ENCODE measurements at places on chromosomes 1 and 21.

DNA sequence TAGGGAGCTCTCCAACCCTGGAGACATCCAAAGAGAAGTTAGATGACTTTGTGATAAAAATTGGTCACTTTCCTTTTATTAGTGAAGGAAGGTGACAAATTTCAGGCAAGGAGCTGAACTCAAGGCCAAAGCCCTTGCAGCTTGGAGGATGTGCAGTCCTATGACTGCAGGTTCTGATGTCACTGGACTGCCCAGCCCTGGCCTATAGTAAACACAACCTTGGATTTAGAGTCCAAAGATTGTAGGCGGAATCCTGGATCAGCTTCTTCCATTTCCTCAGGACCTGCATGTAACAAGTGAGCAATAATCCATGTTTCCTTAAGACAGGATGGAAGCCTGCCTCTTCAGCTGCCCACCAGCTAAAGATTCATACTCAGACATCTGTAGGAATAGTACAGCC lies 169.3 kb upstream of the ZC3H12A start:
- no peak for DNase-seq

DNA sequence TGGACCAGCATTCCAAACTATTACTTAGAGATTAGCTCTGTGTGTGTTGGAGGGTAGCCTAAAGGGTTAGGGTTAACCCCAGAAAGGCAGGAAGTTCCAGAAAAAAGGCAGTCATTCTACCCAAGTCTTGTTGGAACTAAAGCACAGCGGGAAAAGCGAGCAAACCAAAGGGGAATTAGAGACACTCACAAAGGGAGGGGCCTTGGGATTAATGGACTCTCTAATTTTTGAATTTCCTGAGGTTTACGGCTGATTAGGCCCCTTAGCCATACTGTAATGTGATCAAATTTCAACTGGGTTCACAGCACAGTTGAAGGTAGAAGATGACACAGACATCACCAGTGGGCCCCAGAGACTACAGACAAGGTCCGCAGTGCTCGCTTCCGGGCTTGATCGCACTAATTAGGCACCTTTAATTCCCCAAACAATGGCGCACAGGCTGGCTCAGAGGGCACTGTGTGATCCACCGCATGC lies 28.3 kb downstream of the CAPZB start:
- DNase-seq: no peak

- DNase-seq: peak; percentile 81
Measured at GRCh38 chr1:53025034-53025768, 36.8 kb upstream of the PODN start.

- DNase-seq: peak; percentile 34
Measured at GRCh38 chr1:184881941-184882913, 92.1 kb downstream of the NIBAN1 start.

DNA sequence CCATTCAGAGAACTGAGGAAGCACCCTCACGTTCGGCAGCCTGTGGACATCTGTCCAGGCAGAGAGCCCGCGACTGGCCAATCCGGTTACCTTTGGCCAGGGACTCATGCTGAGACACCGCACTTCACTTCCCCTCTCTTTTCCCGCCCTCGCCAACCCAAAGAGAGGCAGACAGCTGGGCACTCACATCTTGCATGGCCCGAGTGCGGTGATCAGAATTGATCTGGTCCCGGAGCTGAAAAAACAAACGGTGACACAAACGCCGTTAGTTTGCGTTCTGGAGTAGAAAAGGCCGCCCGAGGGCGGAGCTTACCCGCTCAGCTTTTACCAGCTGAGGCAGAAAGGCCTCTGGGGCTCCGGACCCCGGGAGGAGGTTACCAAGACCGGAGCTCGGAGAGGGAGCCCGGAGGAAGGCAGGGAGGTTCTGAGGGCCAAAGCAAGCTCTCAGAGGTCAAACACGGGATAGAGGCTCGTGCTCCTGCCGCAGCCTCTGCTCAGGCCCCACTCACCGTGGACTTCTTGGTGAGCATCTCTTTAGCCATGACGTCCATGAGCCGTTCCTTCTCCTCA lies 376 bp downstream of the SF3A3 start:
- peak; percentile 48 for DNase-seq

GRCh38 chr1:100879422-100879821 lies 15.2 kb downstream of the EXTL2 start:
- no peak for DNase-seq

DNA sequence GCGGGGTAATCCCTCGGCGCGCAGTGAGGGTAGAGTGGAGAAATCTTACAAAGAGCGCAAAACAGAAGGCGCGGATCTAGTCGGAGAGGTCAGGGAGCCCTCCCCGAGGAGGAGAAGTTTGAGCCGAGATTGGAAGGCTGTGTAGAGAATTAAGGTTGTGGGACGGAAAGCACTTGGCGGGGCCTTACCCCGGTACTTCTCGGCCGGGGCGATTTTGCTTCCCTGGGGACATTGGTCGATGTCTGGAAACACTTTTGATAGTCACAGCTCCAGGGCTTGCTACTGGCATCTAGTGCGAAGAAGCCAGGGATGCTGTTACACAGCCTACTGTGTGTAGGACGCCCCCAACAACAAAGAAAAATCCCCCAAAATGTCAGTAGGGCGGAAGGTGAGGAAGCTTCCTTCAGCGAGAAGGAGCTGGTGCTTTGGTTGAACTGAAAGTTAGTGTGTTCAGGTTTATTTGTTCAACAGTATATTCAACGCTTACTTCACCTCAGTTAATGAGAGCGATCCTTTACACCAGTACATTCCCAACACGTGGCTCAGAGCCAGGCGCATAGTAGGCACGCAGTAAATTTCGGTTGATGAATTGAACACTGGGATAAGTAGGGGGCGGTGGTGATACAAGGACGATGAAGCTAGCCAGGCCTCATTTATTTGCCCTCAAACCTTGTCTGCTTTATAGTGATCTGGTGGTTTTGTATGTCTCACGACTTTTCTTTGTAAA lies 807 bp downstream of the CEP85 start:
- DNase-seq: peak; percentile 10

- DNase-seq: no peak
Measured at GRCh38 chr1:185404291-185404690, 87.2 kb upstream of the IVNS1ABP start.

DNA sequence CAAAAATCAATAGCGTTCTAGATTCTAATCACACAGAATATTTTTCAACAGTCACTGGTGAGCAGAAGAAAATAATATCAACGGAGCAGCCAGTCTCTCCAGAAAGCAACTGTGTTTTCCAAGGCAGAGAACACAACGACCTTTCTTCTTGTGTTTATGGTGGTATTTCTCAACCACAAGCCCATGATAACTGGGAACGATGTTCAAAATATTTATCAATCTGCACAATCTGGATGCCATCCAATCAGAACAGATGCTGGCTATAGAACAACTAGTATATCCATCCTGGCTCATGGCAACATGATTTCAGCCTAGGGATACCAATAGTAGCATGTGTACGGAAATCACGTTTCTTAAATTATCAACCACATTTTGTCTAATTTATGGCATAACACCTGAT lies 162.7 kb upstream of the RUNX1 start:
- no peak for DNase-seq

DNA sequence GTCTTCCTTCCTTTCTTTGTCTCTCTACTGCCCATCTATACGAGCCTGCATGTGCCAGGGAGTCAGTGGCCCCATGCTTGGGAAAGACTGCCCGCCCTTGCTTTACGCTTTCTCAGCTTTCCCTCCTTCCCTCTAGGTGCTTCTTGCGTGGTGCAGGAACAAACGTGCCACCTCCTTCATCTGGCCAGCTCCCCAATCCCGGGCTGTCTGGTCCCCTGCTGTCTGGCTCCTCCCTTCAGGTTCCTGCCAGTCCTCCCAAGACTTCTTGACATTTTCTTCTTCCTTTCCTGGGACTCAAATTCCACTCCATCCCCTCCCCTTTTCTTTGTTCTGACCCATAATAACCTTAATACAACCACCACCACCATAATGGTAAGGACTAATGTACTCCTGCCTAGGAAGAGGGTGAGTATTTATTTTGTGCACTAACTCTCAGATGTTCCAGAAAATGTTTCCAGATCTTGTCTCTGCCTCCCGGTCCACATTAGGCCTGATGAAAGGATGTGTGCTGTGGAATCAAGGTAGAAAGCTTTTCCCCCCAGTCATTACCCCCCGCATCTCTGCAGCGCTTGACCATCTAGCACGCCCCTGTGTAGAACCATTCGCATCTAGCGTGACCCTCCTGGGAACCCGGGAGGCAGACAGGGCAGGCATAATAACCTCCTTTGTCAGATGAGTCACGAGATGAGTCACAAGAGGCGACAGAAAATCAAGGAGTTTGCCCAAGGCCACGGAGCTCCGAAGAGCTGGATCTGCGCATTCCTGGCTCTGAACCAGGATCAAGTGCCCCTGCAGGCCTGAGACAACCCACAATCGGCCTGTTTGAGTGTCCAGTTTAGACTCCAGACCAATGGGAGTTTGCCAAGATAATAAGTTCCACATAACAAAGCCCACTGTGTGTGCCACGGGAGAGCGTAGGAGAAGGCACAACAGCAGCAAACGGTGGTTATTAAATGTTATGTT lies 60.1 kb upstream of the NEK2 start:
- DNase-seq: no peak

GRCh38 chr1:119565131-119565772 lies 58.2 kb downstream of the HSD3B1 start:
- DNase-seq: peak; percentile 63

DNA sequence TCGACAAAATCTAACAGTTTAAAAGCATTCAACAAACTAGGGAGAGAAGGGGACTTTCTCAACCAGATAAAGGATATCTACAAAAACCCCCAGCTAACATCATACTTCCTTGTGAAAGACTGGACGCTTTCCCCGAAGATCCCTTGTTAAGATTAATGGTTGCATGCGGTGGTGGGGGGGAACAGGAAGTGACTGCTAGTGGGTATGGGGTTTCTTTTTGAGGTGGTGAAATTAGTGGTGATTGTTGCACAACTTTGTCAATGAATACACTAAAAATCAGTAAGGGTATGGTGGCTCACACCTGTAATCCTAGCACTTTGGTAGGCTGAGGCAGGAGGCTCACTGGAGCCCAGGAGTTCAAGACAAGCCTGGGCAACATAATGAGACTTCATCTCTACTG lies 26.9 kb upstream of the EYA3 start:
- DNase-seq: peak; percentile 95

- DNase-seq: no peak
Measured at GRCh38 chr1:43980255-43981134, 1.5 kb downstream of the B4GALT2 start.

- DNase-seq: no peak
Measured at GRCh38 chr1:18007391-18008041, 100.1 kb upstream of the IGSF21 start.

GRCh38 chr1:26280333-26281042 lies 602 bp downstream of the SH3BGRL3 start:
- no peak for DNase-seq

- no peak for DNase-seq
Measured at GRCh38 chr1:162165528-162165927, 96.0 kb downstream of the NOS1AP start.

DNA sequence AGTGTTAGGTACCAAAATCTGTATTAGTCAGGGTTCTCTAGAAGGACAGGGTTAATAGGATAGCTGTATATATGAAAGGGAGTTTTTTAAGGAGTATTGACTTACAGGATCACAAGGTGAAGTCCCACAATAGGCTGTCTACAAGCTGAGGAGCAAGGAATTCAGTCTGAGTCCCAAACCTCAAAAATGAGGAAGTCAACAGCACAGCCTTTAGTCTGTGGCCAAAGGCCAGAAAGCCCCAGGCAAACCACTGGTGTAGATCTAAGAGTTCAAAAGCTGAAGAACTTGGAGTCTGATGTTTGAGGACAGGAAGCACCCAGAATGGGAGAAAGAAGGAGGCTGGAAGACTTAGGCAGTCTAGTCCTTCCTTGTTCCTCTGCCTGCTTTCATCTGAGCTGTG lies 487.5 kb upstream of the CHRM3 start:
- no peak for DNase-seq

DNA sequence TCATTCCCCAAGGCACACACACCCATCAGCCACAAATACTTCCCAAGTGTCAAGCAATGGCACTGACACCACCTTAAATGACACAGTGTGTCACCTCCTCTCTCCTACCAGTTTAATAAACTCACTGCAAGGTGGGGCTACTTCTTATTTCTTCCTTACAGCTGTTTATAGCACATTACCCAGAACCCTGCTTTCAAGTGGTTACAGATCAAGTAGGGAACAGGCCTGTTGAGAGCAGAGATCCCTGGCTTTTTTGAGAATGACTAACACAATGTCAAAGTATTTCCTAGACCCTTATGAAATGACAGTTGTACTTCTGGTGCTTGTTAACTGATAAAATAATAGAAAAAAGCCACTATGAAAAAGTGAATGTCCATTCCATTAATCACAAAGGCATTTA lies 19.8 kb downstream of the ZBTB17 start:
- DNase-seq: no peak

GRCh38 chr21:31554511-31555022 lies 104.9 kb upstream of the SOD1 start:
- peak; percentile 62 for DNase-seq

GRCh38 chr1:98398092-98398491 lies 263.4 kb upstream of the SNX7 start:
- DNase-seq: no peak

DNA sequence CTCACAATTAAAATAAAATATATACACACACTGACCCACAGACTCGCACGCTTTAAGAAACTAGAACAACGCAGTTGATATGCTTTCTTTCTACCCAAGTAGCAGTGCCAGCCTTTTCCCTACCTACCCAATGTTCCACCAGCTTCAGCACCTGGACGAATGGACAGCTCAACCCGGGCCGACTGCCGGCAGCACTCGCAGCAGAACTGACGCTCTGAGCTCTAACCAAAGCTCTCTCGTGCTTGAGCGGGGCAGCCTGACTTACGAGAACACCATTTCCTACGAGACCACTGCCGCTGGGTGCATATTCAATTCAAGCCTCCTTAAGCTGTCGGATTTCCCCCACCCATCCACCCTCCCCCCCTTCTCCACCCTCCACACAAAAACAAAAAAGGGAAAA lies 127.4 kb upstream of the DPYD start:
- DNase-seq: peak; percentile 72

- DNase-seq: no peak
Measured at GRCh38 chr1:156895927-156896326, 2.4 kb downstream of the PEAR1 start.

GRCh38 chr1:167900907-167901306 lies 13.0 kb downstream of the ADCY10 start:
- no peak for DNase-seq

GRCh38 chr21:17428484-17428869 lies 84.4 kb upstream of the CXADR start:
- DNase-seq: no peak

DNA sequence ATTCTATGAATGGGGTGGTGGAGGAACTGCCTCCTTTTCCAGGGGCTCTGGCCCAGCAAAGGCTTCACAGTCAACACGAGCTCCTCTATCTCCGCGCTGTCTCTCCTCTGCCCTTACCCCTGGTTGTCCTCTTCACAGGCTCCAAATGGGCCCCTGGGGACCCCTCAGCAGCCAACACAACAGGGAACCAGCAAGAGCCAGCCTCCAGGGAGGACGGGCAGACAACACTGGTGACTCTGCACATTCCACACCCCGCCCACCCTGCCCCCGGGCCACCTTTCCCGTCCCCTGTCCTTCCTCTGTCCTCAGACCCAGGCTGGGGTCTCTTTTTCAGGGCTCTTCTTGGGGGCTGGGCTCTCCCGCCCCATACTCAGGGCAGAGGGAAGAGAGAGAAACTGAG lies 17.5 kb upstream of the ETV3 start:
- DNase-seq: peak; percentile 40

Measured in suppressor macrophage treated with lipopolysaccharide for 4 hours (primary cell).